HCT116 (cell line): ENCODE measurements at places on chromosomes 12 and 14.

DNA sequence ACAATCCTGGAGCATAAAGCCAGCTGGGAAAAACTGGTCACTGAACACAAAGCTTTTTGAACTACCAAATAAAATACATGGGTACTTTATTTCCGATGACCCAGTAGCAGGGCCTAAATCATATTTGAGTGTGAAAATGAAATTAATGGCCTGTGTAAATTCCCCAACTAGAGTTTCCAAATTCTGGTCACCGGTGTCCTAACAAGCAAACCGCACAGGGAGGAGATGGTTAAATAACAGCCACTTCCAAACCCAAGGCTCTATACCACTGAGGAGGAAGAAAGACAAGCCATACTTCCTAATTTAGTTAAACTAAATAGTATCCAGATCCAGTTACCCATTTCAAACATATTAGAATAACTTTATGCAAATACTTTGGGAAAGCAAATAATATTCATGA is 40.1 kb upstream of the DUSP6 start:
- DNase-seq, result no peak

- DNase-seq, result no peak
Measured at GRCh38 chr12:58576081-58576480, 344.2 kb downstream of the LRIG3 start.

- DNase-seq, result no peak
Measured at GRCh38 chr12:46920499-46920898, 94.7 kb upstream of the SLC38A4 start.

- no peak for DNase-seq
Measured at GRCh38 chr14:68741839-68742470, 50.9 kb downstream of the ZFP36L1 start.

DNA sequence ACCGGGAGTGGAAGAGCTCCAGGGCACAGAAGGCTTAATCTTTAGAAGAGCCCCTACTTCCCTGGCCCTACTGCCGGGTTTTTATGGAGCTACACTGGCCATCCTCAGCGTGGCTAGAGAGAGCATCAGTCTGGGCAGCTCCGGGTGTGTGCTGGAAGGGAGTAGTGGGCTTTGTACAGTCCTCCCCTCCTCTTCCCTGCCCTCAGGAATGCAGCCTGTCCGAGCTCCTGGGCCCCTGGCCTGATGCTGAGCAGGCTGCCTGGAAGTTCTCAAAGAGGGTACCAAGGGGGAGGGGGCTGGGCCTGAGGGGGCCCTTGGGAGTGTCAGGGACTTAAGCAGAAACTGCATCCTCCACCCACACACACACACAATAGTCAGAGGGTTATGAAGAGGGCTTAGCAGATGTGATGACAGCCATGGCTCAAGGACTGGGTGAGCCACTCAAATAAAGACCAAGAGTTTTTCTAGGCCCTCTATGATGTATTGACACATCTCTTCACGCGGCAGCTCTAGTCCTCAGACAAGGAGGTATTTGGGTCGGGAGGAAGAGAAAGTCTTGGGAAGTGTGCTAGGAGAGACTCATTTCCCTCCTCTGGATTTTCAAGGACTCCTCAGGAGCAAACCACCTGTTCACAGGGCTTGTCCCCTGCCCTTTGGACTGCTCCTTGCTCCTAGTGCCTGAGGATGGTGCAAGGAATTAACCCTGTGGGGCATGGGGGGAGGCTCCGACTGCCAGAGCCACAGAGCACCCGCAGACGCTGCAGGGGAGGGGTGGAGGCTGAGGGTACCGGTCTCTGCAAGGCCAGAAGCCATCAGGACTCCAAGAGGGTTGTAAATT is 16.5 kb upstream of the FIGNL2 start:
- no peak for DNase-seq

GRCh38 chr14:77139540-77140358 is 1.8 kb downstream of the ZDHHC22 start:
- peak; percentile 27 for DNase-seq

DNA sequence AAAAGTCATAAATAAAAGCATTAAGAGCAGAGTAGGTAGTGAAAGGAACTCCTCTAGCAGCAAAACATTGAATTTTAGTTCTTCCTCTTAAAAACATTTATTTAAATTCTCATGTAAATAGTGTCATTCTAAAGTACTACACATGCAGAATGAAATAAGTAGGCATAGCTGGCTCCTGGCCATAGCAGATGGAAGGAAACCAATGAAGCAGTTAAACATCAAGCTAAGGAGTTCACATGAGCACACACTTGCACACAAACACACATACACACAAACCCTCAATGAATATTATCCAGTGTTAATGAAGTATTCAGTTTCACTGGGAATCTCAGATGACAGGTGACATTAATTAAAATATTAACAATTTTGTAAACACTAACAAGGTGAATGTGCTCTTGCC is 69.3 kb downstream of the SLC35F4 start:
- no peak for DNase-seq

DNA sequence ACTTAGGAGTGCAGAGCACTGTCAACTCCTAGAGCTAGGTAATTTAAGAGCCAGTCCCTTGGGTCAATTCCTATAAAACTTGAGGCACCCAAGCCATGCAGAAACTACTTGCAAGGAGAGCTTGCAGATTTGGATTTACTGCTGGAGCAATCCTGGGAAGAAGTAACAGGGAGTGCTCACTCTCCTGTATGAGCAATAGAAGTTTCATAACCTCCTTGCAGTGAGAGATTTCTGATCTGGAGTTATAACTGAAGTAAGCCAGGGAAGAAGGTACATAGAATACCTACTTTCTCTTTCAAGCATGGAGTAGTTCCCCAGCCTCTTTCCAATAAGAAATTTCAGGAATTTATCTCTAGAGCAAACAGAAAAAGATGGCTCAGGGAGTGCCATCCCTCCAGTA is 650.1 kb upstream of the USP15 start:
- no peak for DNase-seq

DNA sequence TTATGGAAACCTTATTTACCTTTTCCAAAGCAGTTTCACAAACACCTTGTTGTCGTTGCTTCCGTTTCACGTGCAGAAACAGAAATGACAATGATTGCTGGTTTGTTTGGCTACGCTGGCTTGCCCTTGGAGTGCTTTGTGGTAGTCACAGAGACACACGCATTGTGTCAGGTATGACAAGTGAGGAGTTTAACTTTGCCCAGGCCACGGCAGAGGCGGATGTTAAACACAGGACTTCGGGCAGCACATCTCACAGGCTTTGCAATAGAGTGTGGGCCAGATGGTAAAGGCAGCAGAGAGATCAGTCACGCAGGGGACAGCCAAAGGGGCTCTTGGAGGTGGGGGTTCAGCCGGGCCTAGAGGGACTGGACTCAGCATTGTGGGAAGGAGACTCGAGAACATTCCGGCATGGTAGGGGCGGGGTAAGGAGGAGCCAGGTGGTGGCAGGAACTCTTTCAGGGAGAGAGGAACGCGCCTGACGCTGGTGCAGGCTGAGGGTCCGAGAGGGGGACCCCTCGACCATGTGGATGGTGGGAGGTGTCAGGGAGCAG is 59.8 kb upstream of the KCNA1 start:
- no peak for DNase-seq

DNA sequence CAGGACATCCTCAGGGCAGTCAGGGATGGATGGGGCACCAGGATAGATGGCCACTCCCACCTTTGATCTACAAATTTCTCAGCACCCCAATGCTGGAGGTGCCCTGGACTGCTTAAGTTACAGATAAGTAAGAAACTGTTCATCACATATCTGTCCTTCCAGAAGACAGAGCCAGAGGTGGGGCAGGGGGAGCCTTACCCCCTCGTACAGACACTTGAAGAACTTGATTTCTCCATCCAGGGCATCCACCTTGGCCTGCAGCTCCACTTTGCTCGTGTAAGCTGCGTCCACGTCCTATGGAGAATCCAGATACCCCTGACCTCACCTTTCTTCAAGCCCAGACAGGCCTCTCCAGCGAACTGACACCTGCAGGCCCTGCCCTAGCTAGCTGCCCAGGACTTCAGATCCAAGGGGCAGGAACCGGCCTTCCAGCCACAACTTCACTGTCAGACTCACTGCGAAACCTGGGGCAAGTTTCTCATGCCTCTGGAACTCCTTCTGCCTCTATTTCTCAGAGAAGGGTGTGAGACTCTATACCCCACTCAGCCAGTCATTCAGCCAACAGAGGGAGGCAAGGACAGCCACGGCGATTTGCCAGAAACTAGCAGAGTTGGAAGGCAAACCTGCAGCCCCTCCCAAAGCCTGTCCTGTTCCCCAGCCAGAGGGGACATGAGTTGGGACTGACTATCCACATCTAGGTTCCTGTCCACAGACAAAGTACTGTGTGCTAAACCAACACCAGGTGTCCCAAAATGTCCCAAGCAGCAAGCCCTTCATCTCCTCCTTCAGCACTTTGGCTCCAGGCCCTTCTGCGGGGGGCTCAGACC is 3.8 kb downstream of the KRT73 start:
- no peak for DNase-seq

DNA sequence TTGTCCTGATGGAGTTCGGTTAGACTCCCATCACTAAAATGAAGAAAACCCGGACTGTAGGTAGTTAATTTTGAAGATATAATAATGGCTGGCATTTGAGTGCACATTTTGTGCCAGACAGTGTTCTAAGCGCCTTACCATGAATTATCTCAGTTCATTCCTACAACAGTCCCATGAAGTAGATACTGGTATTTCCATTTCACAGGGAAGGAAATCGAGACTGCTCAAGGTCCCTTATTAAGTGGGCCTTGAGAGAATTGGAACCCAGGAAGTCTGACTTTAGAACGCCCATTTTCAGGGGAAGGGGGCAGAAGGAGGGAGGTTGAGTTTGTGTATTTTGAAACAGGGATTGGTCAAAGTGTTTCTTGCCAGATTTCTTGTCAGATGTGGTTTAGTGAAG is 855 bp downstream of the MNAT1 start:
- DNase-seq, result no peak

DNA sequence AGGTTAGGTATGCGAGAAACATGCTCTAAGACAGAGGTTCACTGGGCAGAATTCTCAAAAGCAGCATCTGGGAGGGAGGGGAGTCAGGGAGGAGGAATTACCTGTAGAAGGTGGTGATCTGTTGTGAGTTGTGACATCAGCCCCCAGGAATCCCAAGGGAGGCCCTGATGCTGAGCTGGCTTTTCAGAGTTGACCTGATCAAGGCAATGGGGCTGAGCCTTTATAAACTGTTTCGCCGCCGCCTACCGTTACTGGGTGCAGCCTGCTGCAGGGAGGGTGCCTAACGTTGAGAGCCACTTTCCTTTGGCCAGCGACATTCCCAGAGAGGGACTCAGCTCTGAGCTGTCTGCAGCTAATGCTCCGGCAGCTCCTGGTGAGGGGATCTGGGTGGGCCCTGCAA is 257.9 kb upstream of the TMEM132C start:
- DNase-seq, result no peak

DNA sequence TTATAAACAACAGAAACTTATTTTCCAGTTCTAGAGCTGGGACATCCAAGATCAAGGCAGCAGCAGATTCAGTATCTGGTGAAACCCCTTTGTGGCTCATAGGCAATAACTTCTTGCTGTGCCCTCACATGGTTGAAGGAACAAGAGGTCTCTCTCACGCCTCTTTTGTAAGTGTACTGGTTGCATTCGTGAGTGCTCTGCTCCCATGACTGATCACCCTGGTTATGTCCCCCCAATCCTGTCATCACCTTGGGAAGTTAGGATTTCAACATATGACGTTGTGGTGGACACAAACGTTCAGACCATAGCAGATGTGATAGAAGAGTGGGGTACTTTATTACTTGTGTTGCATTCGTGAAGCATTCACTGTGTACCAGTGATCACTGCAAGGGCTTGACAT is 184.0 kb downstream of the SRGAP1 start:
- DNase-seq, result no peak

DNA sequence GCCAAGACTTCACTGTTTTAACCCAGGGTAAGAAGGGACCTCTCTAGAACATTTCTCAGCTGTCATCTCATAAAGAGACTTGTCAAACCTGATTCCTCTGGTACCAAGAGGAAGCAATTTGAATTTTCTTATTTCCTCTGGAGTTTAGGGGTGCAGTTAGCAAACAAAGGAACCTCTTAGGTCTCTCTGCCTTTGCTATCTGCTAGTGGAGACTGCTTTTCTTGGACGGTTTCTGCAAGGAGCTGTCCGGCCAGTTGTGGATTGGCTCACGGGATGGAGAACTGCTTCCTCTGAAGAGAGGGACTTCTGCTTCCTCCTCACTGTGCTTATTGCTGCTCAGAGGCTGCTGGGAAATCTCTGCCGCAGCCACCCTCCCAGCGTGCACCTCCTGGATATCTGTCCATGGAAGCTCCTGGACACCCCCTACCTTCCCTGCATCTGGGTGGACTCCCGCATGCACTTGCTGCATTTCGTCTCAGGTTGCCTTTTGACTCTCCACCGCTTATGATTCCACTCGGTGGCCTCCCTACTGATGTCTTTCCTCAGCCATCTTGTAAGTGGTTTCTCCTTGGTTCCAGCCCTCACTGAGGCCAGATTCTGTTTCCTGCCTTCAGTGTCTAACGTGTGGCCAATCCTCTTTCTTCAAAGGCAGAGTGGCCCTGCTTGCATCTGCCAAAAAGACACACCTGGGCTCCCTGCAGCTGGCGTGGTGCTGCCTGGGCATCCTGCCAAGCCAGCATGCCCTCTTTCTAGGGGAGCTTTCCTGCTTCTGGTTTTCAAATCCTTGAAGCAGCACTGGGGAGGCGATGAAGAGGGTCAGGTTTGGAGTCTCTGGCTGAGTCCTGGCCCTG is 187.3 kb downstream of the CHST11 start:
- DNase-seq, result no peak

GRCh38 chr12:95820096-95820703 is 29.6 kb upstream of the NTN4 start:
- peak; percentile 41 for DNase-seq

- DNase-seq, result no peak
Measured at GRCh38 chr12:120237360-120238171, 28.0 kb downstream of the PXN start.

GRCh38 chr12:111482462-111482861 is 76.7 kb downstream of the SH2B3 start:
- DNase-seq, result no peak

DNA sequence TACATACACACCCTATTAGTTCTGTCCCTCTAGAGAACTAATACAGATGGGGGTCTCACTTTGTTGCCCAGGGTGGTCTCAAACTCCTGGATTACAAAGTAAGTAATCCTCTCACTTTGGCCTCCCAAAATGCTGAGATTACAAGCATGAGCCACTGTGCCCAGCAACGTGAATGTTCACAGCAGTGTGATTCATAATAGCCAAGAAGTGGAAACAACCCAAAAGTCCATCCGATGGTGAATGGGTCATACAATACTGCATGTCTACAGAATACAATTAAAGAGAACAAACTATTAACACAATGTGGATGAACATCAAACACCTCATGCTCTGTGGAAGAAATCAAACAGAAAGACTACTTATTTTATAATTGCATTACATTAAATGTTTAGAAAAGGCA is 57.3 kb upstream of the SYNE2 start:
- DNase-seq, result no peak

GRCh38 chr12:97754306-97754705 is 291.7 kb downstream of the RMST start:
- no peak for DNase-seq

GRCh38 chr14:33342299-33342974 is 403.8 kb downstream of the NPAS3 start:
- DNase-seq, result no peak

DNA sequence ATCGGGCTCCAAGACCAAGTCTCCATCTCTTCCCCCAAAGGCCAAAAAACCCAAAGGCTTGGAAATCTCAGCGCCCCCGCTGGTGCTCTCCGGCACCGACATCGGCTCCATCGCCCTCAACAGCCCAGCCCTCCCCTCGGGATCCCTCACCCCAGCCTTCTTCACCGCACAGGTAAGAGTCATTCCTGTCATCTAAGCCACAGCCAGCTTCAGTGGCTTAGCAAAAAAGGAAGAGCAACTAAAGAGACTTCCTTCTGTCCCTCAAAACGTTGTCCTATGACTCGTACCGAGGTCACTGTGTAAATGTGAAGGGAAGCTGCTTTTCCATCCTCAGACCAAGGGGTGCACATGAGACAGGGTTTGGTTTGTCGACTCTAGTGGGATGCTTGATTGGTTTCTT is 53.4 kb downstream of the ELK3 start:
- DNase-seq, result no peak
